ENCODE measurements at places on chromosomes 13 and 19. TPM values are rescaled to one million over a fixed set of nuclear protein-coding genes. Genes with fewer than 3 reads are reported as not detected.

DNA sequence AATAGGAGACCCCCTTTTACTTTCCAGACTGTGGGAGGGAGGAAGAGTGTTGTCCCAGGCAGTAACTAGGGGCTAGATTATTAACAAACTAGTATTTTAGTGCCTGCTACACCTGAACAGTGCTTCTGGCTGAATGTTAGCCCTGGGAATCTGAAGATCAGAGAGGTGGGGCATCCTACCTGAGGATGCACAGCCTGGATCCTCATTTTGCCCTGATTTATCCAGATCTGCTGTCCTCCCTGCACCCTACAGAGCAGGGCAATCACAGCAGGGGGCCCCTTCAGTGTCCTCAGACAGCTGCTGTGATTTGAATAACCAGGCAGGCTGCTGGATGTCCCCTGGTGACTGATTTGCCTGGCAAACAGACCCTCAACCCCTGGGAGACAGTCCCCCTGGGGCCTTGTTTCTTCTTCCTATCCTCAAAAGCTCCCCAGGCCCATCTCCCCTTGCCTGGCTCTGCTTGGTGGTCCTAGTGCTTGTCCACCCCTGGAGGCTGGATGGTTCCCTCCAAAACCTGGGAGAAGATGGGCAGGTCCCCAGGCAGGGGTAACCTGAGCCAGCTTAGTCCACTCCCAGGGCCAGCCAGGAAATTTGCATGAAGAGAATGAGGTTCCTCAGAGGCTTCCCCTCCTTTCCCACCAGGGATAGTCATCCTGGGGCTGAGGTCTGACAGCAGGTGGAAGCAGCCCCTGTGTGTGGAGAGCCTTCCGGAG is at the start of gene OVOL3:
OVOL3 (plus strand) TSS at position 657 of the 713 bp plus-strand sequence. CDS start 60 bp downstream, outside the sequence.
- no peak for DNase-seq

- DNase-seq, result no peak
Observed at GRCh38 chr13:45198924-45199323, 1.9 kb downstream of the KCTD4 start.

DNA sequence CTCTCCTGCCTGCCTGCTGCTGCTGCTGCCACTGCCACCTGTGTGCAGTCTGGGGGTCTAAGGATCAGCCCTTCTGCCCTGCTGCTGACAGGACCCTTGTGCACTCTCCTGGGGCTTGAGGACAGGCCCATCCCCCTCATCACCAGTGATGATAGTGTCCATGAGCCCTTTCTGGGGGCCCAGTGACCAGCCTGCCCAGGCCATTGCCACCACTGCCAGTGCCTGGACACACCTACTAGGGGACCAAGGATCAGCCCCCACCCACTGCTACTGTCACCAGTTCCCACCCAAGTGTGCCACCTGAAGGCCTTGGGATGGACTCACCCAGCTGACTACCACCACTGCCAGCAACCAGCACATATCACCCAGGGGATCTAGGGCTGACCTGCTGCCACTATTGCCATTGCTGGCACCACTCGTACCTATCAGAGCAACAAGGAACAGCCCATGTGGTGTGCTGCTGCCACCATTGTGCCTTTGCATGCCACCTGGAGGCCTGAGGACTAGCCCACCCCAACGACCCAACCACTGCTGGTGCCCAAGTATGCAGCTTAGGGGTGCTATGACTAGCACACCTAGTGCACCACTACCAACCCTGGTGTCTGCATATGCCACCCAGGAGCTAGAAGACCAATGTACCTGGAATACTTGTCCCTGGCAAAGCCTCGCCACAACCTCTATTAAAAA is 994.3 kb downstream of the PCDH17 start:
- DNase-seq, result no peak

DNA sequence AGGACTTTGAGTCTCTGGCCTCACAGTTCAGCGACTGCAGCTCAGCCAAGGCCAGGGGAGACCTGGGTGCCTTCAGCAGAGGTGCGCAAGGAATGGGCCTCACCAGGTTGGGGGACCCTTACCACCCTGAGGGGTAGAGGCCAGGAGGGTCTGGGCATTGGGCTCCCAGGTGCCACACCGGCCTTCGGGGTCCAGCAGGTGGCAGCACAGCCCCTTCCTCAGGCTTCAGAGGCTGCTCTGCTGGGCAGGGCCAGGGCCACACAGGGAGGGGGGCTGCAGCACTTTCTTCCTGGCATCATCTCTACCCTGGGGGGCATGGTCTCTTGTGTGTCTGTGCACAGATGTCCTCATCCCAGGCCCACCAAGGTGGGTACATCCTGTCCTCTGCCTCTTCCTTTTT is 12.9 kb downstream of the PIN1 start:
- DNase-seq, result no peak

DNA sequence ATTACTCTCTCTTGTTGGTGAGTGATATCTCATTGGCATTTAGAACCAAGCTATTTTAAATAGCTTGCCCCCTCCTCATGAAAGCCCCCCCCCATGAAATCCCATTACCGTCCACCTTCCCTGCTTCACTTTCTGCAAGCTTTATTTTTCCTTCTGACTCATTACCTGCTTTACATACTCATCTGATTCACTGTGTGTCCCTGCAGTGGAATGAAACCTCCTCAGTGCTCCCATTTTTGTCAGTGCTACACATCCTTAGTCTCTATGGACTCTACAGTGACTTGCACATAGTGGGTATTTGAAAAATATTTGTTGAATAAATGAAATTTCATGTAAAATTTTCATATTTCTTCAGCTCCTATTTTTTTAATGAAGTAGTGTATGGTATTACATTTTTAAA is 62.3 kb downstream of the DOCK9 start:
- DNase-seq, result no peak

DNA sequence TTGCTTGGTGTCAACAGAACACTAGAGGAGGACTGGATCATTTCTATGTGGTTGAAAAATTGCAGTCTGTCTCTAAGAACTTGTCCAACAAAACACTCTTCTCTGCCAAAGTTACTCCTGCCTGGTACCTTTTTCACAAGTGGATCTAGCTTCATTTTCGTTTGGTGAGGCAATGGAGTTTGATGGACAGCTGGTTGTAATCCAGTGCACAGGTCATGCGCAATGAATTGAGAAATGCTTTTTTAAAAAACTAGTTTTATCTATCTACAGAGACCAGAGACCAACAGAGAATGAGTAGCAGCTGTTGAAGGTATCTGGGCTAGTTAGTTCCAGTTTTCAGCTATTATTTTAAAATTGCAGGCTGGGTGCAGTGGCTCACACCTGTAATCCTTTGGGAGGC is 12.0 kb upstream of the KBTBD6 start:
- no peak for DNase-seq

DNA sequence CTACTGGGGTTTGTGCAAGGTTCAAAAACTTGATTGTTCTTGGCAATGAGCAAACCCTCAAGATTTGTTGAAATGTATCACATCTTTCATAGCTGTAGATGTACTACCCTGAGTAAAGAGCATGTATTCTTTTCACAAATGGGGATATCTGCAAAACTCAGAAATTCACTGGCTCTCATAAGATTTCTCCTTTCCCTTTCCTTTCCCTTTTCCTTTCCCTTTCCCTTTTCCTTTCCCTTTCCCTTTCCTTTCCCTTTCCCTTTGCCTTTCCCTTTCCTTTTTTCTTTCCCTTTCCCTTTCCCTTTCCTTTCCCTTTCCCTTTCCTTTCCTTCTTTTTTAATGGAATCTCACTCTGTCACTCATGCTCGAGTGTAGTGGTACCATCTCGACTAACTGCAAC is 69.1 kb downstream of the FNDC3A start:
- no peak for DNase-seq

GRCh38 chr13:19150712-19151228 is 30.9 kb downstream of the TUBA3C start:
- DNase-seq, result no peak

- peak; percentile 82 for DNase-seq
Observed at GRCh38 chr19:16324384-16325160, at the start of gene KLF2. KLF2 (plus strand) TSS chr19:16324826; CDS start chr19:16324924, 98 bp downstream.

- no peak for DNase-seq
Observed at GRCh38 chr13:45516757-45517156, 52.0 kb downstream of the COG3 start.

DNA sequence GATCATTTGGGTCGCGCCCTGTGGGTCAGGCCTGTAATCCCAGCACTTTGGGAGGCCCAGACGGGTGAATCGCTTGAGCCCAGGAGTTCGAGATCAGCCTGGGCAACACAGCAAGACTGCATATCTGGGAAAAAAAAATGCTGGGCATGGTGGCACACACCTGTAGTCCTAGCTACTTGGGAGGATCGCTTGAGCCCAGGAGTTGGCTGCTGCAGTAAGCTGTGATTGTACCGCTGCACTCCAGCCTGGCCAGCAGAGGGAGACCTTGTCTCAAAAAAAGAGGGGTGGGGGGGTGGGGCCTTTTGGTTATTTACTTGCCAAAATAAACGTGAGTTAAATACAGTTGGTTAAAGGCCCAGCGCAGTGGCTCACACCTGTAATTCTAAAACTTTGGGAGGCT is 9.8 kb upstream of the ZNF544 start:
- no peak for DNase-seq

GRCh38 chr13:41296879-41297646 is 14.0 kb upstream of the NAA16 start:
- no peak for DNase-seq

DNA sequence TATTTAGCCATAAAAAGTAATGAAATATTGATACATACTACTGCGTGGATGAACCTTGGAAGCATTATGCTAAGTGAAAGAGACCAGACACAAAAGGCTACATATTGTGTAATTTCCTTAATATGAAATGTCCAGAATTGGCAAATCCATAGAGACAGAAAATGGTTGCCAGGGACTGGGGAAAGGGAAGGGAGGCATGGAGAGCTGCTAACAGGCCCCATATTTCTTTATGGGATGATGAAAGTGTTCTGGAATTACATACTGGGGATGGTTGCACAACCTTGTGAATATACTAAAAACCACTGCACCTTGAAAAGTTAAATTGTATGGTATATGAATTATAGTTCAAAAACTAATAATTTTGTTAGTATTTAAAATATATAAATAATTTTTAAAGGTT is 3.6 kb downstream of the IFT88 start:
- DNase-seq, result no peak

- DNase-seq, result no peak
Observed at GRCh38 chr19:41376998-41377365, 649 bp downstream of the TMEM91 start.

GRCh38 chr13:32426990-32427851 is 709 bp downstream of the N4BP2L1 start:
- DNase-seq, result no peak

DNA sequence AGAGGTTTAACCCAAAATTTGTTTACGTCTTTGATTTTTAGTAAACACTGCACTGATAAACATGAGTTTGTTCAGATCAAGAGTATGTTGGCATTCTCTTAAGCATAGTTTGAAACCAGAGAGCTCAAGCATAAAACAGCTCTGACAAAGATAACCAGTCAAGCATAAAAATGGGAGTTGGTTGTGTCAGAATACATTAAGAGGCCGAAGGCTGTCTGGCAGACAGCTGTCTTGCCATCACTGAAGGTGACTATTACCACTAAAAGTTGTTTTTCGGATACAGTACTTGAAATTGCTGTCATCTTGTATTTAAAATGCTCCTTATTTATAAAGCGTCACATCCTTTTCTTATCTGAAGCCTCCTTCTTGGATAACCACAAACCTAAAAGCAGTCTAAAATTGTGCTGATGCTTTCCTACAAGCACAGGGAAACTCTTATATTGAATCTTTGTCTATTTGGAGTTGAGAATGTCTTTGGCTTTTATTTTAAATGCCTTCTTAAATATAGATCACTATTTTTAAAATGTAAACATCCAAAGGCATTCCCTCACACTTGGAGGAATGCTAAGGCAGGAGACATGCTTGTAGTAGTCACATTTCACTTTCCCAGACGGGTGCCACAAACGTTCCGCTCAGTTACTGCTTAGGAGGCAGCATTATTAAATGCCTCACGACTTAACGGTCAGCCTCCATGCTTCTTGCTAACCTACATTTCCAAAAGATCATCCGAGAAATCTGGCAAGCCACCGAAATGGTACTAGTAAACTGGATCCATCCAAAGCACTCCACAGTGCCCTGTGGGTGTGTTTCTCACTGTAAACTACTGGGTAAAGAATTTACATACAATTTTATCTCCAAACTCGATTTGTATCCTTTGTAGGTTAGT is 1.5 kb downstream of the SMAD9 start:
- DNase-seq, result peak; percentile 41

DNA sequence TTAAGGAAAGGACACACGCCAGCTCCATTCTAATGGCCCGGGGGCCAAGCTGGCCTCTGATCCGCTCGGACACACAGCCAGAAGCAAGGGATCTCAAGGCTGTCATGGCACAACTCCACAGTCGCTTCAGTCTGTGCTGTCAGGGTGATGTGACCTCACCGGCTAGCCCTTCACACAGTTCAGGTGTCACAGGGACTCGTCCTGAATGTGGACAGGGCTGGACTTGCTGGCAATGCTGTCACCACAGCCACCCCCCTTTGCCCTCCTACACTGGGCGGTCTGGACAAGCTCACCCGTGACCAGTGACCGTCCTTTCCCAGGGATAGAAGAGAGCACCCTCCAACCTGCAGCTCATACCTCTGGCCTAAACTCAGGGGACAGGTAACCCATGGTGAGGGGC is 15.2 kb downstream of the SUGP1 start:
- DNase-seq, result no peak

DNA sequence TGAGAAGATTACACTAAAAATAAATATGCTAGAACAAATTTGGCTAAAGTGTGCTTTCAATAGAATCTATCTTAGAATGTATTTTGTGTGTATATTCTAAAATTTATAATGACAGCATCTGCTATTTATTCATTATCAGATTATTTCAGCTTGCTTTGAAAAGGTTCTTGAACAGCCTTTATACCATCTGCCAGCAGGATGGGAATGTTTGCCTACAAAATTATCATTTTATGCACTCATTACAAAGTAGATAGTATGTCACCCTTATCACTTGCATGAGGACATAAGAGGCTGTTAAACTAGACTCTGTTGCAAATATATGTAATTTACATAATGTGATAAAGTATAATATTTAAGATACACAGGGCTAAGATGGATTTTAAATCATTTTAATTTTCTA is 1286.9 kb upstream of the PCDH20 start:
- DNase-seq, result no peak

GRCh38 chr13:43495732-43496131 is 291.0 kb downstream of the ENOX1 start:
- no peak for DNase-seq

GRCh38 chr13:32639502-32640105 is 53.4 kb downstream of the PDS5B start:
- no peak for DNase-seq

DNA sequence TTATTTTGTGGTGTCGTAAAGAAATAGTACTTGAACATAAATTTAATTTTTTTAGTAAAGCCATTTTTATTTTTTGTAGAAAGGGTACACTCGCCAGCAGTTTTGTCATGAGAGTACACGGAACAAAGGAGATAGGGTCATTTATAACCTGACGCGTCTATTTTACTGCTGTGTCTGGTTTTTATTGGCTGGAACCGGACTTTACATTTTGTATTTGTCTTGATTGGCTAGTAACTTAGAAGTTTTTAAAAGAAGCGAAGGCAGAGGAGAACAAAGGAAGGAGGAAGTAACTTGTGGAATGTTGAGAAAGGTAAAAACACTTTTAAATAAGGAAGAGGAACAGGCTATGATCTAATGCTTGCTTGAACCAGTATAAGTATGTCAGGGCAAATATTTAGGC is 43.5 kb downstream of the TRPM4 start:
- DNase-seq, result no peak

Gene PTH2
- total RNA-seq, result not detected

Gene KLHL1
- not detected for total RNA-seq

Gene ZNF709
- total RNA-seq, result 1.1 TPM

Gene TSC22D1
- 53.8 TPM for total RNA-seq

Gene KLK13
- not detected for total RNA-seq

Gene PLK5
- not detected for total RNA-seq

Gene CEACAM3
- not detected for total RNA-seq

Gene GNG8
- total RNA-seq, result not detected

Gene NEK5
- total RNA-seq, result 0.07 TPM

Gene GRIK5
- total RNA-seq, result not detected

Gene KLK10
- not detected for total RNA-seq

Gene KIR3DL2
- total RNA-seq, result not detected

Gene KLK3
- total RNA-seq, result not detected
